ENCODE measurements at places on chromosomes 5 and 9.

- DNase-seq: no peak
Observed at GRCh38 chr5:60810438-60811085, 33.5 kb downstream of the ELOVL7 start.

DNA sequence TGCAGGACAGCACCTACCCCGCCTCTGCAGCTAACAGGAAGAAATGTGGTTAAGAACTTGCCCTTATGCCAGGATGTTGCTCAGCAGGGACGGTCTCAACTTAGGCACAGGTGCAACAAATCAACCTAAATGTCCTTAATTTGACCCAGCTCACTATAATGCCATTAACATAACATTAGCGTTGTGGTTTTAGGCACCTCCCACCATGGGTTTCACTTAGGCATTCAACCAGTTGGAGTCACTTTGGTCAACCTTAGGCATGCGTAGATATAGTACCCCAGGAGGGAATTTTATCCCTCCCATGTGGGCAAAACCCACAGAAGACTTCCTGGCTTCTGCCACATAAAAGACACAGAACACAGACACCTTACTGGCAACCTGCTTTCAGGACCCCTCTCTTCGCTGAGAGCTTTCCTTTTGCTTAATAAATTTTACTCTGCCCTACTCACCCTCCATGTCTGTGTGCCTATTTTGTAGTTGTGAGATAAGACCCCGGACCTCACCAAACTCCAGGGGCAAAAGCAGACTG lies 8.7 kb upstream of the ERAP1 start:
- DNase-seq: no peak

DNA sequence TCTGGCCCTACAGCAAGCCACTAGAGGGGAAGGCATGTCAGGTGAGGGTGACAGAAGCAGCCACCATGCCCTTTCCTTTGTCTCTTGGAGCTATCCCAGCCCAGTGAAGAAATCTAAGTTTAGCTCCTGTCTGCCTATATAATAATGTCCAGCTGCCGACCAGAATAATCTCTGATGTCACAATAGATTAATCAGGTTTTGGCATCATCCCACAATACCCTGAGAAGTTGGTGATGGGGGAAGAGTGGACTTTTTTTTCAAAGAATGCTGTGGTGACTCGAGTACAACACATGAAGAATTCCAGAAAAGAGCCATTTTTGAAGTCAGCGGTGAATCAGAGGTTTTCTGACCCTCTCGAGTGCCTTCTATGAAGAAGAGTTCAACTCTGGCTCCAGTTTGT lies 1.7 kb upstream of the TSLP start:
- DNase-seq: no peak

DNA sequence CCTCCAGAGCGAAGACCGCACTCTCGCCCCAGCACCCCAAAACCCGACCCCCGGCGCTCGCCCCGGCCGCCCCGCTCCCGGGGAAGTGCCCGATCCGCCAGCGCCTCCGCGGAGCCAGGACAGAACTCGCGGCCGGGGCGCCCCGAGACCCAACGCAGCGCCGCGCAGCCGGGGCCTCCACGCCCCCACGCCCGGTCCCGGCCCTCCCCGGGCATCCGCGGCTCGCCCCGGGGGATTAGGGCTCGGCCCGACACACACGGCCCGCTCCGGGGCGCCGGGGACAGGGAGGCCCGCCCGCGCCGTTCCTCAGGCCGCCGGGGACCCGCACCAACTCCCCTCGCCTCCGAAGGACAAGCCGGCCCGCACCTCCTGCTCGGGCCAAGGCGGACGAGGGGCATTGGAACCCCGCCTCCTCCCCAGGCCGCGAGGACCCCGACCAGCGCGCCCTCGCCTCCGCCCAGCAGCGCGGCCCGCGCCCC lies 544 bp downstream of the FNBP1 start:
- DNase-seq: peak; percentile 21

- DNase-seq: no peak
Observed at GRCh38 chr5:137395011-137395755, 103.9 kb downstream of the SPOCK1 start.

- DNase-seq: peak; percentile 50
Observed at GRCh38 chr5:54457094-54457862, 1.8 kb downstream of the HSPB3 start.

DNA sequence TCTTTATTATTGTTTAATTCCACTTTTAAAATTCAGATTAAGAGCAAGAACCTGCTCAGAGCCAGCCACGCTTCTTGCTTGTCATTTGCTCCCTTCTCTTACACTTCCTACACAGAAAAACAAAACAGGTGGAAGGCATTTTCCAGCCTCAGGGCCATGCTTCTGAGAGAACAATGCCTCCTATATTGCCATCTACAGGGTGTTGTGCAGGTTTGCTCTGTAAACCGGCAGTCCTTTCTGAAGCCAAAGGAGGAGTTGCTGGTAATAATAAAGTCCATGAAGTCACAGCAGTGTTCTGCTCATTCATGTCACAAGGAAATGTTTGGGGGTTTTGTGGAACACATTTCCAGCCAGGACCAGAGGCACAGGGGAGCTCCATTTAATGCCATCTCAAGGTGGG lies 16.1 kb upstream of the PRLR start:
- DNase-seq: peak; percentile 65

DNA sequence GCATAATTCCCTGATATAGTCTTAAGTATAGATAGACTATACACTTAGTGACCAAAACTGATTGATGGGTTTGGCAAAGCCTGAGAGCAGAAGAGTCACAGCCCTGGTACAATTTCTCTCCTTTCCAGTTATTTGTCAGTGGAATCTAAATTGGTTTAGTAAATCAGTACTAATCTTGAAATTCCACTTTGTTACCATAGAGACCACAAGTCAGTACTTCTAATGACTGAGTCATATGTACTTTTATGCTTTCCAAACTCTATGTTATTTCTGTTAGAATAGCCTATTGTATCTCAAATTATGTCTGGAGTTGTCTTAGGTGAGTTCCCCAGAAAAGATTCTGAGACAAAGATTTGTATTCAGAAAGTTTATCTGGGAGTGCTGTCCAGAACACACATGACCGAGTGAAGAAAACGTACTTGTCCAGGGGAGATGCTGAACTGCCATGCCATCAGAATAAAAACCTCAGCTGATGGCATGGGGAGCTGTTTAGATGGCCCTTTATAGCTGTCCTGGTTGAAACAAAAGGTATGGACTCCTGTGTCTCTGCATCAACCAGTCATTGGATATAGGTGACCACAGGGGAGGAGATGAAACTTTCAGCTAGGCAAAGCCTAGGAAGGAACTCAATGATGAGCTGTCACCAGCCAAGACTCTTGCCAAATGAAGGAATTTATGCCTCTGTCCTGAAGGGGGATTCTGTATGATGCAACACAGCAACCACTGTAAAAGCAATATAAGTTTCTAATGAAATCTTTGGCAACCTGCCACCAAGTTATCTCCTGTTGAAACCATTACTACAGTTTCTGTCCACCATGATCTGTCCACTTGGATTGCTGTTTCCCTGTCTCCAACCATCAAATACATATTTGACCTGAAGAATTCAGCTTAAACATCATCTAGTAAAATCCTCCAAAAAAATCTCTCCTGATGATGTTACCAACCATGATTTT lies 18.0 kb upstream of the SMC2 start:
- no peak for DNase-seq

- DNase-seq: no peak
Observed at GRCh38 chr5:54013556-54014194, 296.7 kb downstream of the ARL15 start.

DNA sequence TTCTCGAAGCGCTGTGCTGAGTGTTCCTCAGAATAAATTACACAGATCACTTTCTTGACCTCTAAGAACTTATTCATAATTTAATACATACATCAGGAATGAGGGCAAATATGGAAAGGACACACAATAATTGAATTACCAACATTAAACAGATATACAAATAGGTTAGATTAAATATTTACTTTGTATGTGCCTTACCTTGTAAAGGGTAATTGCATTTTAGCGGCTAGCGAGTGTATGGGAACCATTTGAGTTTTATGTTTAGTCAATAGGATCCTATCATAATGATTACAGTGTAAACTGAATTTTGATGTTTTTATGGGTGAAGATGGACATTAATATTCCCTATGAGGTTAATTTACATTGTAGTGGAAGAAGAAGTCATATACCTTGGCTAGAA lies 1187.1 kb upstream of the WWC1 start:
- DNase-seq: no peak

GRCh38 chr9:95864852-95865580 lies 10.5 kb upstream of the ERCC6L2 start:
- DNase-seq: no peak

GRCh38 chr9:71487061-71487460 lies 281.3 kb downstream of the CEMIP2 start:
- DNase-seq: no peak
